ENCODE measurements at places on chromosomes 2 and 18.

DNA sequence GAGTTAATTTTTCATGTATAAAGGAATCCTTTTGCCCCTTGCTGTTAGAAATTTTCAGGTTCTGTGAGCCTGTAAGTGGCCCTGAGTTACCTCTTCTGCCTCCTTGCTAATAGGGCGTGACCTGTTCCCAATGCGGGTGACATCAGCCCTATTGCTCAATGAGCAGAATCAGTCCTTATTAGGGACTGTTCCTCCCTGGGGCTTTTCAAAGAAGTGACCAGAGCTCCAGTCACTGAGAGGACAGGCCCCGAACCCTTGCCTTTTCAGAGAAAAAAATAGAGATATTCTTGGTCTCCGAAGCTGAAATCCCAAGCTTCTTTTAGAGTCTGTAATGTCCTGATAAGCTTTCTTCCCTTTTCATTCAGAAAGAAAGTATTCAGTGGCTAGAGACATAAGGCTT is 8.2 kb upstream of the APOB start:
- DNase-seq, result no peak

GRCh38 chr2:71226096-71226964 is 573 bp downstream of the PAIP2B start:
- DNase-seq, result no peak

- DNase-seq, result no peak
These were observed 1098.2 kb upstream of the FANCL start for GRCh38 chr2:59339121-59339836.

DNA sequence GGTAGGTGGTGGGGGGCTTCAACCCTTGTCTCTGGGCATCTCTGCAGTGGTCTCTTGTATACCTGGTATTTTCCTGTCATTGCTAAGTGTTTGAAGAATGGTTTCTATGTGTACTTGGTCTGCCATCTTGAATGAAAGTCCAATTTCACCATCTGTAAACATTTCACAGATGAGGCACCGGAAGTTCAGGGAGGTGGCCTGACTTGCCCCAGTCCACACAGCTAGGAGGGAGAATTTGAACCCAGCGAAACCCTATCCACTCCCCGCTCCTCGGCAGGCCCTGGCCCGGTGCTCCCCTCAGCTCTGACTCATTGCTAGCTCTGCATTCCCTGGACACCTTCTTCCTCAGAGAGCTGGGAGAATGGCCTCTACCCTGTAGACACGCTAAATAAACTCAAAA is 30.5 kb downstream of the ZAP70 start:
- DNase-seq, result no peak

- DNase-seq, result no peak
These were observed 2.3 kb upstream of the HOXD10 start for GRCh38 chr2:176114120-176114929.

DNA sequence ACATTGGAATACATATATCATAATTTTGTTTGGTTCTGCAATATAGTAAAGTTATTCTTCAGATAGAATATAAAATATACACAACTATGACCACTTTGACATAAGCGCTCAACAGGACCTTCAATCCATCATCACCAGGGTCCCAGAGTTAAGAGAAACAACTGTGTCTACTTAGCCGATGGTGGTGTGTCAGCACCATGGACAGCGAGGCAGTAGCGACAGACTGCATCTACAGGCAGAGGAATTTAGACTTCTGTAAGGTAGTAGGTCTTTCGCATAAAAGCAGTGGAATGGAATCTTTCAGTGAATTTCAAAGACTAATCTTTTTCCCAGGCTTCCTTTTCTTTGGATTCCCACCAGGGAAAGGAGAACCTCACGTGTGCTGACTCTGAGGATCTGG is 20.5 kb upstream of the LRPPRC start:
- DNase-seq, result peak; percentile 32

DNA sequence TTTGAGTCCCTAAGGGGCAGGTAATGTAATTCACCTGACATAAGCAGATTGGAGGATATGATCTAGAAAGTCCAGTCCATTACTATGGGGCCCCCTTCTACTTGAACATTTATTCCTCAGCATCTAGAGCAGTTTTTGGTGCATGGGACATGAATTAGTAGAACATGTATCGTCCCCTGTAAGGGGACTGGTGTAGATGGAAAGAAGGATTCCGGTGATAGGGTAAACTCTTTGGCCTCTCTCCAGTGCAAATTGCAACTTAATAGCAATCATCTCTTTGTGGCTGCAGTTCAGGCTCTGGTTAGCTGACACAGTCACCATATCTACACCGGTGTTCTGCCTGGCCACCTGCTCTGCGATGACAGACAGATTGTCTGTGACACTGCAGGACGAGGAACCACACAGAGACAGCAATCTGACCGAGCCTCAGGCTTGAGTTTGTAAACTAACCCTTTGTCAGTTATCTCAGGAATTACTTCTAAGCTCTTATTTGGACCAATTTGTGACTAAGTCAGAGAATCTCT is 6.4 kb upstream of the SLC8A1 start:
- no peak for DNase-seq

GRCh38 chr18:56412951-56413350 is 225.4 kb downstream of the TXNL1 start:
- no peak for DNase-seq

DNA sequence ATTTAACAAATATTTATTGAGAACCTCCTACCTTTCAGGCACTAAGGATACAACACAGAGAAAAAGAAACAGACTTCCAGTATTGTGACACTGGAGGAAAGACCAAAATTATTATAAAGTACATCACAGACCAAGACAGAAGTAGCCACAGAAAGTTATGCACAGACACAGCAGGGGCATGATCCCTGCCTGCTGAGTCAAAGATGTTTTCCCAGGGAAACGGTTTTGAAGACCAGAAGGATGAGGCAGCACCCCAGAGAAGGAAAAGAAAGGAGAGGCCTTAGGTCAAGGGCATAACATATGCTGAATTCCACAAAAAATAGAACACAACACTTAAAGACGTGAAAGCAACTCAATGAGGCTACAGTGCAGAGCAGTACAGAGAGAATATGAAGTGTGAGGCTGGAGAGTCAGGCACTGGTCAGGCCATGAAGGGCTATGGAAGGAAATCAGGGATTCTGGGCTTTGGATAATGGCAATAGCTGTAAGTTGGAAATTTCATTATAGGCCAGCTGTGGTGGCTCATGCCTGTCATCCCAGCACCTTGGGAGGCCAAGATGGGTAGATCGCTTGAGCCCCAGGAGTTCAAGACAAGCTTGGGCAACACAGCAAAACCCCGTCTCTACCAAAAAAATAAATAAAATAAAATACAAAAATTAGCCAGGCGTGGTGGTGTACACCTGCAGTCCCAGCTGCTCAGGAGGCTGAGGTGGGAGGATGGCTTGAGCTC is 8.2 kb downstream of the ADAM17 start:
- DNase-seq, result no peak

DNA sequence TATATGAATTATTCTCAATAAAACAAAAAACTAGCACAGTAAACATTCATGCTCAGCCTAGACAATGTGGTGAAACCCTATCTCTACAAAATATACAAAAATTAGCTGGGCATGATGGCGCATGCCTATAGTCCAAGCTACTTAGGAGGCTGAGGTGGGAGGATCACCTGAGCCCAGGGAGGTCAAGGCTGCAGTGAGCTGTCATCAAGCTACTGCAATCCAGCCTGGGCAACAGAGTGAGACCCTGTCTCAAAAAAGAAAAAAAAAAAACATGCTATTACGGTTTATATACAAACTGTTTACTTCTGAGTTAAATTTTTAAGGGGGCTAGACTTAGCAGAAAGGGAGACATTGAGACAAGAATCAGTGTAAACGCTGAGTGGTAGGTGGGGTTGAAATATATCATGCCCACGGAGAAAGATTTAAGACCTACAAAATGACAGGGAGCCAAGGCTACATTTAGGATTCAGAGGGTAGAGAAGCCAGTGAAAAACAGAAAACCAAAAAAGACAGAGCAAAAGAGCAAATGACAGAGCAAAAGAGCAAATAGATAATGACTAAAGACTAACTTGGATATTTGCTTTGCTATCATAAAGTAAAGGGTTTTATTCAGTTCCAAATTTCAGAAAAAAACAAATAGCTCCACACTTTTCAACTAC is 7.5 kb downstream of the TTC32 start:
- DNase-seq, result no peak

- DNase-seq, result no peak
These were observed 15.3 kb downstream of the USP39 start for GRCh38 chr2:85631316-85631715.

DNA sequence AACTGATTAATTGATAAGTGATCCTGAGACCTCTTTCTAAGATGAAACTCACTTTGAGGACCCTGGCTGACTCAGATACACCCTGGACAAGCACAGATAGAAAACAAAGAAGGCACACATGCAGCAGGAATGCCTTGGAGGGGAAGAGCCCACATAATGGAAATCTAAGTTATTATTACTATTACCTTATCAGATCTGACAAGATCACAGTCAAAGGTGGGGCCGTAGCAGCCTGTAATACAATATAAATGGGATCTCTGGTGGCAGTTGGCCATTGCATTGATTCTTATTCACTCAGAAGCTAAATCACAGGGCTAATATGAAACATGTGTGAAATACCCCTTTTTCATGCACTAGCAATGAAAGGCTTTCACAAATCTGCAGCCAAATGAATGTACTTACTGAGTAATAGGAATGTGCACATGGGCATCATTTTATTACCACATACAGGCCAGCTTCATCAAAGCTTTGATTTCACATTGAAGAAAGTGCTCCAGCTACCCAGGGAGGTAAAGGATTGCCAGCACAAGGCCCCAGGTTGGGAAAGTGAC is 84.0 kb downstream of the ZBTB7C start:
- no peak for DNase-seq

GRCh38 chr2:25566694-25567093 is 106.7 kb downstream of the DTNB start:
- no peak for DNase-seq

GRCh38 chr18:11219571-11219970 is 70.2 kb upstream of the PIEZO2 start:
- no peak for DNase-seq

DNA sequence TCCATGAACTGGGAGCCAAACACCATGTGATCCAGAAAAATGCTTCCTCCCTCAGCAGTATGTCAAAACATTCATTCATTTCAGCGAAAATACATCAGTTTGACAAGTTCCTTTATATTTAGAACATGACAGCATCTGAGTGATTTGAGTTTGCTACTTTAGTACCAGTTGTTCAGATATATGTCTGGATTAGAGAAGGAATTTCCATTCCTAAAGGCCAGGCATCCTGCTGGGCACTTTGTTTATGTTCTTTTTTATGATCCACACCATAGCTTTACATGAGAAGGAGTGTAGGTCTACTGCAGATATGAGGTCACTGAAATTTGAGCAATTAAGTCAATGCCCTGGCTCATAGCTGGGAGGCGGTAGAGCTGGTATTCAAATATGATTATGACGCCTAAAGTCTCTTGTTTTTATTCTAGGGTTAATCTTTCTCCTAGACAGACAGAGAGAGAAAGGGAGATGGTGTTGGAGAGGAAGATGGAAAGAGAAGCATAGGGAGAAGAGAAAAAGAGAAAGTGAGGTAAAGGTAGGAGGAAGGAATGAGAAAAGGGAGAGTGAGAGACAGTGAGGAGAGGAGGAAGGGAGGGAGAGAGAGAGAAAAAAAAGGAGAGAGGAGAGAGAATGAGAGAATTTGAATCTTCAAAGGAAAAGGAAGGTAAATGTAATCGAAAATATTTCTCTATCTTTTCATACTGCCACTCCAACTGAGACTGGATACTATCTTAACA is 839.5 kb upstream of the FANCL start:
- DNase-seq, result no peak

- no peak for DNase-seq
These were observed 99.4 kb downstream of the SLC39A10 start for GRCh38 chr2:195756218-195756942.

GRCh38 chr2:10584843-10585475 is 104.8 kb downstream of the NOL10 start:
- no peak for DNase-seq

- no peak for DNase-seq
These were observed 18.2 kb downstream of the SCN3A start for GRCh38 chr2:165185633-165186032.

DNA sequence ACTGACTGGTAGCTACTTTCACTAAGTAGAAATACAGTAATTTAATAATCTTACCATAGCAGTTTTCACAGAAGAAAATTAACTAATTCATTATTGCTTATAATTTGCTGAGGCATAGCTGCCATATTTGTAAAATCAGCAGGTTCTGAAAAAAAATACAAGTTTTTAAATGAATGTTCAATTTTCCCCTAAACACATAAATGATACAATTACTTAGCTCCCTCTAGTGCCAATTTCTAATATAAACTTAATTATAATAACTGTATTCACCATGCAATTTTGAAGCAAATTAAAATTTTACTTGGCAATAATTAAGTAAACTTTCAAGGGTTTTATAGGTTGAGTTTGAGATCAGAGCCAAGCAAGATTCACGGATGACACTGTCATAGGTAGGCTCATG is 1321.6 kb upstream of the ACVR2A start:
- no peak for DNase-seq

- DNase-seq, result no peak
These were observed 71.4 kb downstream of the EPHA4 start for GRCh38 chr2:221500501-221501209.
